ENCODE measurements at places on chromosomes 3 and 15.

- no peak for DNase-seq
Observed at GRCh38 chr15:67103869-67104268, 38.5 kb downstream of the SMAD3 start.

DNA sequence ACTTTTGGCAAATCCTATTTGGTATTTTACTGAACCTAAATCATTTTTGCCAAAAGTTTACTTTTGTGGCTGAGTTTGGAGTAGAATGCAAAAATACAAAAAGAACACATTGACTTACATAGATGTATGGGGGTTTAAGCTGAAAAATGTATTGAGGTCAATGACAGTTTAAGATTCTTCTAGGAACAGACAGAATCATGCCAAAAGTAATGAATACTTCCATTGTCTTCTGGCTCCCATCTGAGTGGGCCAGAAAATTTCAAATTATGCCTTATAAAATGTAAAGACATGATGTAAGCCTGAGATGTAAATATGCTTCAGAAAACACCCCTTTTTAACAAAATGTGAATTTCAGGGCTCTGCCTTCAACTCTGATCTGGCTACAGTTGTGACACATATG lies 375.1 kb upstream of the DPH6 start:
- no peak for DNase-seq

GRCh38 chr3:106530367-106530766 lies 661.6 kb upstream of the CBLB start:
- no peak for DNase-seq

DNA sequence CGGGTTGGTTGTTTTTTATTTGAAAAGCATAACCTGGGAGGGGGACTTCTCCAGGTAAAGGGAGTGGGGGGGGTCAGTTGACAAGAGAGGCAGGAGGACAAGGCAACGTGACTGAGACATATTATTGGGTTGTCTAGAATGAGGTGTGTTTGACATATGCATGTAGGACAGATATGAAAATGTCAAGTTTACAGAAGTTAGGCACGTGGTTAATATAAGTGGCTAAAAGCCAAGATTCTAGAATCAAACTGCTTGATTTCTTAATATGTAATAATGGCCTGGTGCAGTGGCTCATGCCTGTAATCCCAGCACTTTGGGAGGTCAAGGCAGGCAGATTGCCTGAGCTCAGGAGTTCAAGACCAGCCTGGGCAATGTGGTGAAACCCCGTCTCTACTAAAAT lies 212.8 kb downstream of the SQOR start:
- no peak for DNase-seq

DNA sequence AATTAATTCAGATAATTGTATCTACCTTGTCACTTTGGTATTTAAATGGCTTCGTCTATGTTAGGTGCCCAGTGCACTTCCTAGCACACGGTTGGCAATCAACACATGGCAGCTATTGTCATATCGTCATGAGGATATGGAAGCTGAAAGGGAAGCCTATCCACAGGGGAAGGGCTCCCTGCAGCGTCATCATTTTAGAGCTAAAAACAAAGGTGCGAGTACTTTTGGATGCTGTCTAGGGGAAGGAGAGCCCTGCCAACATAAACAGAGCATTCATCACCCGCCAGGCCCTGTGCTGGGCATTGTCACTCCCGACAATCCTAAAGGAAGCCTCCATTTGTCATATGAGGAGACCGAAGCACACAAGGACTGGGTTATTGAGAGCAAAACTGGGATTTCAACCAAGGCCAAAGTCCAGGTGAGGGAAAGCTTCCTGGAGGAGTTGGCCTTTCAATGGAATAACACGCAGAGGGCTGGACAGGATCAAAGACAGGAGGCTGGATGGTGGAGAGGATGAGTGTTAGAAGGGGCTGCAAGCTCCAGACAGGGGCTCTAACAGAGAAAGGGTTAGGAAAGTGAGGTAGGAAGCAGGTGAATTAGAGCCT lies 8.0 kb upstream of the PARL start:
- no peak for DNase-seq

DNA sequence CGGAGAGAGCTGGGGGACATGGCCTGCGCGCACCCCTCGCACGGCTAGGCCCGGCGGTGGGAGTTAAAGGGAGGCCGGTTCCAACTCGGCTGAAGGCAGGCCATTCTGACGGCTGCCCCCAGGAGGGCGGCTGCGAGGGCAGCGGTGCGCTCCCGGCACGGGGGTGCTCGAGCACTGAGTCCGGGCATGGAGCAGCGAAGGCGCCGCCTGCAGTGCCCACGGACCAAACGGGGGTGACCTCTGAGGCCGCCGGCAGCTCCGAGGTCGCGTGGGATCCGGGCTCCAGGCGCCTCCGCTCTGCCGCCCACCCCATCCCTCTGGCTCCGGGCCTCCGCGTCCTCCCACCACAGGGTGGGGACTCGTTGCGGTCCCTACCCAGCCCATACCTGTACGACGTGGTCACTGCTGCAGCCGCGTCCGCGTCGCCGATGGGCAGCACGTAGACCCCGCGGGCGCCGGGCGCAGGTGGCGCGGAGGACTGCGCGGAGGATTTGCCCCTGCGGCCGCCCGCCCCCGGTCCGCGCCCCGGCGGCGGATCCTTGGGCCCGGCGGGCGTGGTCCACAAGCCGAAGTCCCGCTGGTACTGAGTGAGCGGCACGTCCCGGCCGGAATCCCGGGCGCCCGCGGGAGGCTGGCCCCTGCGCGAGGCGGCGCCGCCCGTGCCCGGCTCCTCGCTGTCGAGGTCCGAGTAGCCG lies 469 bp downstream of the MAP6D1 start:
- DNase-seq = no peak

- DNase-seq = no peak
Observed at GRCh38 chr3:30662836-30663235, 56.4 kb downstream of the TGFBR2 start.

- DNase-seq = peak; percentile 2
Observed at GRCh38 chr3:172622916-172623700, 87.8 kb downstream of the NCEH1 start.

GRCh38 chr3:56800832-56801661 lies 702 bp downstream of the ARHGEF3 start:
- DNase-seq = no peak

- DNase-seq = no peak
Observed at GRCh38 chr3:195260280-195260905, 10.6 kb downstream of the XXYLT1 start.

- no peak for DNase-seq
Observed at GRCh38 chr3:87488765-87489164, 212.4 kb upstream of the POU1F1 start.

DNA sequence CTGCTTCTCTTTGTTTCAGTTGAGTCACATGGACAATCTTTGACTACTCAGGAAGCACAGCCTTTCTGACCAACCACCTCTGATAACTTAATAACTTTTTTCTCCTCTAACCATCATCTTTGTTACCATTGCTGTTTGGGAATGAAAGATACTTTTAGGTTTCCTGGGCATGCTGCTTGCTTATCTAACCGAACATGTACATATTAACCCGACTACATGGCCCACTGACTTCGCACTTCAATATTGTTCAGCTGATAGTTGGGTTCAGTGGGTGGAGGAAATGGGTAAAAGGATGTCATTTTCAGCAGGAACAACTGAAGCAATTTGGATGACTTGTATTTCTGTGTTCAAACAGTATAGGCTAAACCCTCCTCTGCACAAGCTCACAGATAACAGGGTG lies 214.3 kb downstream of the SQOR start:
- no peak for DNase-seq

GRCh38 chr3:117128133-117128532 lies 418.6 kb downstream of the TUSC7 start:
- DNase-seq = no peak

- no peak for DNase-seq
Observed at GRCh38 chr3:78868570-78868969, 899.2 kb downstream of the ROBO1 start.

DNA sequence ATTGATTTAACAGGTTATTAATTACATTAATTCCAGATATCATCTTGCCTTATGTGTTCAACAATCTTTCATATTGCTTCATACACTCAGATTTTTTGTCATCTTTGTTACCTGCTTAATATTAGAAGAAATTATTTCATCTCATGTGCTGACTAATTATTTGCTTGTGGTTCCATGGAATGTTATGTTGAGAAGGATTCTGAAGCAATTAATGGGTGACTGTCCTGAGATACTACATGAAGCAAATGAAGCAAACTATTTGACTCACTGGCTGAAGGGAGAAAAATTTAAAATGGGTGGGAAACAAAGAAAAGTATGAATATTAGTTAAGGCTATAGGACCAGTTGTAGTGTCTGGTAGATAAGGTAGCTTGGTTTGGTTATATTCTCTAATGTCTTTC lies 443.8 kb upstream of the EPHA6 start:
- no peak for DNase-seq

- peak; percentile 17 for DNase-seq
Observed at GRCh38 chr15:90603893-90604292, 74.2 kb downstream of the CRTC3 start.

GRCh38 chr3:52829906-52830463 lies 487 bp downstream of the ITIH4 start:
- no peak for DNase-seq

DNA sequence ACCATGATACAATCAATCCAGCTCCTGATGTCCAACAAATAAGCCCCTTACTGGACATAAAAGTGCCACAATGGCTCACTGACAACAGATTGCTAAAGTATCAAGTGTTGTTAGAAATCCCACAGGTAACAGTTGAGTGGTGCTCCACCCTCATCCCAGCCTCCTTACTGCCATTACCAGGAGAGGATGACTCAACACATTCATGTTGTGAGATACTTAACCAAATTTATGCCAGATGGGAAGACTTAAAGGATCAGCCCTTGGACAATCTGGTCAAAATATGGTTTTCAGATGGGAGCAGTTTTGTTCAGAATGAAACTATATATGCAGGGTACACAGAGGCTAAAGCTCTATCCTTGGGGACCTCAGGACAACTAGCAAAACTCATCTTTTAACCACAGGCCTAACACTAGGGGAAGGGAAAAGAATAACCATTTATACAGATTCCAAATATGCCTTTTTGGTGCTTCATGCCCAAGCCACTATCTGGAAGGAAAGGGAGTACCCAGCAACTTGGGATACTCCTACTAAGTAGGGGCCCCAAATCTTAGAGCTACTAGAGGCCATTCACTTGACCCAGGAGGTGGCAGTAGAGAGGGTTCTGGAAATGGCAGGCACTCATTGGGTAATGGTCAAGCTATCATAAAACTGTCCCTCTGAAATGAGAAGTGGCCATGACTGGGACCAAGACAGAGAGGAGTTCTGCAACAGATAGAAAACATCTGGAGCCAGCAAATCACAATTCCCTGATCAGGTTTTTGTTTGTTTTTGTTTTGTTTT lies 6.9 kb upstream of the ZNF662 start:
- no peak for DNase-seq

GRCh38 chr15:70672081-70672480 lies 91.3 kb downstream of the UACA start:
- DNase-seq = no peak

DNA sequence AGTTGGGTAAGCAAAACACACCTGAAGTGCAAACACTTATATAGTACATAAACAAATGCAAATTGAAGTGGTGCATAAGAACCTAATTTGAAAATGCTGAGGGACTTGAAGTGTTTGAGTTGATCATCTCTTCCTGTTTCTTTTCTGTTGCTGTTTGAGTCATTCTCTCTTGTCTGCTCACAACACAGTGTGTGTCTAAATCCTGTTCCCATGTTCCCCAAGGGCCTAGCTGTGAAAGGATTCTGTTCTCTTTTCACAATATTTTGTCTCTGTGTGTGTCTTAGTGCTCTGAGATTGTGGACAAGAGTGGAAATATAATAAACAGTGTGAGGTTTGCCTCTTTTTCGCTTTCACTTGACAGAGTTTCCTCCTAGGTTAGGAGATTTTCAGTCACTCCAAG lies 6.1 kb downstream of the CD96 start:
- no peak for DNase-seq

DNA sequence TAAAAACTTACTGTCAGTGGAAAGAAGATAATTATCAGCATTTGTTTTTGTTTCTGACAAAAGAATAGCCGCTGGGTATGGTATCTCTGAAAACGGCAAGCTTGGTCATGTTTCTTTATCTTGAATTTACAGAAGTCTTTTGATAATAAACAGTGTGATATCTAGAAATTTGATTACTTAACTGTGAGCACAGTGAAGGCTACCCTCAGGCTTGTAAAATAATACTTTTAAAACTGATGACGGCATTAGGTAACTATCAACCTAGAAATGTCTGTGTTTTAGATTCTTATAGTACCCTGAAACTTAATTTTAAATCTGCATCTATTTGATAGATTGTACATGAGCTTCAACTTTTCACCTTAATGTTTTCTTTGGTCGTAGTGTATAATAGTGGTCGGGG lies 43.4 kb downstream of the NSUN3 start:
- no peak for DNase-seq
